ENCODE measurements at places on chromosomes 13 and 19. TPM values are rescaled to one million over a fixed set of nuclear protein-coding genes. Genes with fewer than 3 reads are reported as not detected.

Gene SHANK1
- 0.39 TPM for total RNA-seq

Gene MIA
- total RNA-seq: 2.8 TPM

Gene CYP2S1
- 2.0 TPM for total RNA-seq

Gene ZNF71
- total RNA-seq: 25.0 TPM

Gene NCR1
- not detected for total RNA-seq

Gene CYTH2
- total RNA-seq: 50.7 TPM

Gene TEX101
- total RNA-seq: not detected

Gene ZNF415
- total RNA-seq: 9.1 TPM

Gene MISP3
- 9.8 TPM for total RNA-seq

Gene LRRC25
- 5.8 TPM for total RNA-seq

Gene SIGLEC6
- 2.5 TPM for total RNA-seq
